ENCODE measurements at places on chromosomes 2 and 18.

DNA sequence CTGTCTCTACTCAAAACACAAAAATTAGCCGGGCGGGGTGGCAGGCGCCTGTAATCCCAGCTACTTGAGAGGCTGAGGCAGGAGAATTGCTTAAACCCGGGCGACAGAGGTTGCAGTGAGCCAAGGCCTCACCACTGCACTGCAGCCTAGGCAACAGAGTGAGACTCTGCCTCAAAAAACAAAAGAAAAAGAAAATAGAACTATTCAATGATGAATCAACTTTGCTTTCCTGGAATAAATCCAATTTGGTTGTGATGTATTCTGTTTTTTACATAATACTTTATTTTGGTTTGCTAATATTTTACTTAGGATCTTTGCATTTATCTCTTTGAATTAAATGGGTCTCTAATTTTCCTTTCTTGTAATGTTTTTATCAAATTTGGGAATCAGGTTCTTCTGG, 86.3 kb upstream of the MBOAT2 start:
- DNase-seq, result no peak

GRCh38 chr2:203603456-203604389, 68.6 kb upstream of the RAPH1 start:
- DNase-seq, result no peak

DNA sequence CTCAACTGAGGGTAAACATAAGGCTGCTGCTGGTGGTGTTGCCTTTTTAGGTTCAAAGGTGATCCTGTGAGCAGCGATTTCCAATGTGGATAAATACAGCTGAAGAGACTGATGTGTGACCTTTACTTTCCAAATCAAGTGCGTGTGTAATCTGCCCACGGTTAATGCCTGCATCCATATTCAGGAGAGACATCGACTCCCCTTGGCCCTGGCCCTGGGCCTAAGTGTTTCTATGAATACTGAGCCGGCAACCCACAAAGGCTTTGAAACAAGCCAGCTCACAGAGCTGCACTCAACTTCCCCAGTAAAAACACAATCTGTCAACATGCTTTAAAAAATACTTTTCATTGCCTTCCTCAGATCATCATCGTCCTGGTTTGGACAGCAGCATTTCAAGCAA, 1026.6 kb downstream of the TMEM182 start:
- DNase-seq, result no peak

DNA sequence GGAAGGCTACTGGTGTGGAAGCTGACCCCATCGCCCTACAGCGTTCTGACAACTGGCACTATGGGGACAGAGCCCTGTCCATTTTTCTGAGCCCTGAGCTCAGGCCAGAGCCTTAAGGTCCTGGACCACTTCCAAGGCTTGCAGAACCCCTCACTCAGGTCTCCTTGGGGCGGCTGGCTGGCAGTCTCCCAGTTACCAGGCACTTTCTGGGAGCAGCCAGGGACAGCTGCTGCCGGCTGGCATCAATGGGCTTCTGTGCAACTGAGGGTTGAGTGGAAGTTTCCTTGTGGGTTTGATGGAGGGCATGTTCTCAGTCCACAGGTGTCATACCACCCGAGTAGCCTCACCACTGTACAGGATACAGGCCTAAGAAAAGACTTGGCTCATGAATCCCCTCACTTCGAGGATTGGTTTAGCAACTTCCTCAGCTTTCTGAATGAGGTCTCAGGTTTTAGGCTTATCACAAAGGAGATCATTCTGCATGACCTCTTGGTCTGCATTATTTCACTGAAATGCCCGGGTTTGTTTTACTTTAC, 27.4 kb upstream of the WIPF1 start:
- no peak for DNase-seq

DNA sequence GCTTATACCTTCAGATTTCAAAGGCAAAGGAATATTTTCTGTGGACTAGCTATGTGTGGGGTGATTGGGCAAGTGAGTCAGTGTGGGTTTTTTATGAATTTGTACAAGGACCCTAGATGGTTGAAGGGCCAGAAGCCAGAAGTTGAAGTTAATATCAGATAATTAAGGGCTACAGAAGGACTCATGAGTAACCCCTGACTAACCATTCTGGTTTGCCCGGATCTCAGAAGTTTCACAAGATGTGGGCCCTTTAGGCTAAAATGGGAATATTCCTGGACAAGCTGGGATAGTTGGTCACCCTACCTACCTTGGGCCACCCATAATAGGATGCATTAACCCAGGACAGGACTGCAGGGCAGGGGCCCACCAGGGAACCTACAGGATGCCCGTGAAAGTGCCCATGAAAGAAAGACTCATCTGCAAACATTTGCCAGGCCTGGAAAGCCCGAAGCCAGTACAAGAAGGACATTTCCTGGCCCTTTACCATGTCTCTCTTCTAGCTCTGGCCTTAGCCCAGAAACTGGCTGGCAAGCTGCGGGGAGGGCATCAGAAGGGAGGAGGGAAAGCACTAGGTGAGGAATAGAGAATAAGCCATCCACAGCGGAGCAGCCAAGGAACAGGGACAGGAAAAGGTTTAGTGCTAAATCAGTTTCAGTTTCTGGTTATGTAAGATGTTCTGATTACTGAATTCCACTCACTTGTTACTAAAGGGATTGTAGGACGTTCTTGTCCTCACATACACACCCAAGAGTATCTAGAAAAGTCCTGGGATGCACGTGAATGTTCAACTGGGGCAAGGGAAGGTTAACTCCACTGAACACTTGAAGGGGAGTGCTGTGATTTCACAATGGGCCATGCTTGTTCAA, 33.6 kb downstream of the GCG start:
- no peak for DNase-seq

GRCh38 chr2:151774506-151774905, 40.2 kb upstream of the NEB start:
- DNase-seq, result no peak

GRCh38 chr2:140696449-140696848, 1434.4 kb downstream of the LRP1B start:
- no peak for DNase-seq

DNA sequence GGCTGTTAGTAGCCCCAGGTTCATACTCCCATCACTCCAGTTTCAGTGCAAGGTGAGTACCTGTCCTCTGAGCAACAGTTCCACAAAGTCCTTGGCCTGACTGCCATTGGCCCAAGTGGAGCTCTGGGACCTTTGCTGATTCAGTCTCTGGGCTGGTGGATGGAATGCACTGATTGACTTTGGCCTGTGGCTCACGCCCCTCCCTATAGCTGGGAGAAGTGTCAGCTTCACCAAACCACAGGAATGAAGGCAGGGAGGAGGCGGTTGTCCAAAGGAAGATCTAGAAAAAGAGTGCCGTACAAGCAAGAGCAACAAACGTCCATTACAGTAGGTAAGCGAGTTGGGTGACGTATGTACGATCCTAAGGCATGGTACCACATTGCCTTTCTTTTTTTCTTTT, 34.0 kb downstream of the QPCT start:
- DNase-seq, result no peak

DNA sequence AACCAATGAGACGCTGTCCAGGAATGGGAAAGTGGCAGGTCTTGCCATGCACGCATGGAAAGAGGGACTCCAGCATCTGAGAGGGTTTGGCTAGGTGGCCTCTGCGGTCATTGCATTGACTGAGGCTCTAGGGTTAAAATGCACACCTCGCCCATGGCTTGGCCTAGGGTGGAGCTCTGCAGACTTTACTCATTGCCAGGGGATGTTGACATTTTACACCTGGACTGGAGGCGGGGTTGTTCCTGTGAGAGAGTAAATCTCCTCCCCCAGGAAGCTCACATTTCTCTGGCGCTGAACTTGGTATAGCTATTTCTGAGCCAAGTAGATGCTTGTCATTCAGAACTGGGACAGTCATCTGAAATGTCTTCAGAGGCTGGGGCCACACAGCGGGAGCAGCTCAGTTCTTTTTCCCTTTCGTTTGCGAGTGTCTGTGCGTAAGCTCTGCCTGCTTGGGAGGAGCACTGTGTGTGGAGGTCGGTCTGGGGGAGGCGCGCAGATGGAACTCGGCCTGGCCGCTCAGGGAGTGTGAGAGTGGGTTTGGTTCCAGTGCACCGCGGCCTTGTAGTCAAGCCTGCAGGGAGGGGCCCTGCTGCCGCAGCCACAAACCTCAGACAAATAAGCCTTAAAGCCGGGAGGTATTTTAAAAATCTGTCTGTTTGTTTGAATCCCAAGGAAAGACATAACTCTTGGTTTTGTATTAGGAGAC, 76.5 kb downstream of the LPIN1 start:
- no peak for DNase-seq

- DNase-seq, result no peak
Observed at GRCh38 chr18:53756610-53756972, 467.9 kb downstream of the MBD2 start.

- peak; percentile 5 for DNase-seq
Observed at GRCh38 chr18:10453806-10454680, at the start of gene APCDD1. Gene APCDD1, plus strand, starts transcription at chr18:10454635. Its CDS starts 347 bp downstream, at chr18:10454982.

- no peak for DNase-seq
Observed at GRCh38 chr18:76458522-76459311, 36.3 kb downstream of the ZNF516 start.

DNA sequence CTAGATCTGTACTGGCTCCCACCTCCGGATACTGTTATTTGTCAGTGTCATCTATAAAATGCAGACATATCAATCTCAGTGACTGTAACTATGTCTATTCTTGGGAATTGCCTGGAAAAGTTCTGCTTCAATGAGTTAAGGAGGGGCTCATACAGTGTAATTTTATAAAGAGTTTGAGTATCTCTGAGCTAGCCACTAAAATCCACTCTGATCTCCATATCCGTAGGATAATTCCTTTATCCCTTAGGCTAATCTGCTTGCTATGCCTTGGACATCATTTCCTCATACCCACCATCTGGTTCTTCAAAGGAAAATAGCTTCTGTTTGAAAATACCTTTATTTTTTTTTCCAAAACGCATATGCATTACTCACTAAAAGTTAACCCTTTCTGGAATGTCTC, 863.2 kb downstream of the SUCLG1 start:
- DNase-seq, result no peak

- no peak for DNase-seq
Observed at GRCh38 chr2:219452361-219453317, 18.0 kb downstream of the SPEG start.

GRCh38 chr2:230738391-230738811, 25.8 kb downstream of the CAB39 start:
- no peak for DNase-seq

DNA sequence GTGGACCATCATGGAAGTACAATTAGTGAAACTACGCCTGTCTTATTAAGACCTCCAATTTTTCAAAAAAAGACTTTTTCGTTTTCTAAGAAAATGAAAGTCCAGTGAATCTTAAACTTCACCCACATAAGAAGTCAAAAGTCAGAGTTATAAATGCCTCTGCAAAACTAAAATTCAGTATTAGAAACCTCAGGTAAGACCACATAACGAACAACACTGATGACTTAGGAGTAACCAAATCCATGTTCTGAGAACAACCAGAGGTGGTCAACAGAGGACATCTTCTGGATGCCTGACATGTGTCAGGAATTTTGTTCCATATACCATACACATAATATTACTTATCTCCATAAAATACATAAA, 62.4 kb downstream of the RPL31 start:
- no peak for DNase-seq

GRCh38 chr2:168312036-168312822, 64.8 kb upstream of the STK39 start:
- DNase-seq, result no peak

GRCh38 chr2:237600205-237600846, 9.8 kb upstream of the RAB17 start:
- DNase-seq, result no peak

- DNase-seq, result no peak
Observed at GRCh38 chr2:67835266-67835665, 227.5 kb downstream of the C1D start.

- DNase-seq, result no peak
Observed at GRCh38 chr2:175877845-175878544, 124.1 kb downstream of the LNPK start.

- DNase-seq, result no peak
Observed at GRCh38 chr2:222819722-222820333, 41.0 kb upstream of the ACSL3 start.

DNA sequence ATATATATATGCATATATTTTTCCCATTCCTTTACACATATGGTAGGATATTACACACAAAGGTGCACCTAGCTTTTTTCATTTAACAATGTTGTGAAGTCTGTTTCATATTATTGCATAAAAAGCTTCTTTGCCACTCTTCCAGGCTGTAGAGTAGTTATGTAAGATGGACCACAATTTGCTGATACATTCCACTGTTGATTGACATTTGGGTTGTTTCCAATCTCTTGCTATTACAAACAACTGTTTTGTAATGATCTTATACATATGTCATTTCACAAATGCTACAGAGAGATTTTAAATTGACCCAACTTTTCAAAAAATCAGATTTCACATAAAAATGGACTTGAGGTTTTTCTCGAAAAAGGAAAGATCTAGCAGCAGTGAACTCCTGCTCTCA, 301.4 kb downstream of the CDCA7 start:
- no peak for DNase-seq

DNA sequence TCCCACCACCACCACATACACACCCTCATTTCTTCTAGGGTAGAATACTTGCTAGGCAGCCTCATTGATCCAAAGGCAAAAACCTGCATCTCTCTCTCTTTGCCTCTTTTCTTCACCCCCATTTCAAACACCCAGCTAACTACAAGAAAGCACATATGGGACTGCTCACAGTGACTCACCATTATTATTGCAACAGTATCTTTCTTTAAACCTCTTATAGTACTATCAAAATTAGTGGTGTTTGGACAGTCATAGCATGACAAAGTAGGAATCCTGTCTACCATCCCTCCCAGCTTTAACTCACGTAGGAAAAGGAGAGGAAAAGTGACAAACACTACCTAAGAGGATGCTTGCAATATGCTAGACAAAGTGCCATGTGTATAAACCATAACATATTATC, 422.5 kb upstream of the CRIM1 start:
- no peak for DNase-seq

GRCh38 chr2:26344581-26345282, 1.2 kb upstream of the SELENOI start:
- DNase-seq, result peak; percentile 35

GRCh38 chr2:52536929-52537460, 1230.6 kb upstream of the CHAC2 start:
- DNase-seq, result no peak

GRCh38 chr18:31486165-31486564, 11.8 kb upstream of the DSG2 start:
- DNase-seq, result no peak

- DNase-seq, result no peak
Observed at GRCh38 chr2:186780701-186781316, 68.2 kb downstream of the ZSWIM2 start.

GRCh38 chr2:216246766-216247165, 125.5 kb downstream of the MARCHF4 start:
- DNase-seq, result no peak
